ENCODE measurements at places on chromosomes 2 and 18.

- peak; percentile 90 for DNase-seq
Measured at GRCh38 chr2:230643576-230644291, 68.9 kb upstream of the CAB39 start.

- DNase-seq, result no peak
Measured at GRCh38 chr18:48843162-48843561, 107.6 kb downstream of the SMAD7 start.

DNA sequence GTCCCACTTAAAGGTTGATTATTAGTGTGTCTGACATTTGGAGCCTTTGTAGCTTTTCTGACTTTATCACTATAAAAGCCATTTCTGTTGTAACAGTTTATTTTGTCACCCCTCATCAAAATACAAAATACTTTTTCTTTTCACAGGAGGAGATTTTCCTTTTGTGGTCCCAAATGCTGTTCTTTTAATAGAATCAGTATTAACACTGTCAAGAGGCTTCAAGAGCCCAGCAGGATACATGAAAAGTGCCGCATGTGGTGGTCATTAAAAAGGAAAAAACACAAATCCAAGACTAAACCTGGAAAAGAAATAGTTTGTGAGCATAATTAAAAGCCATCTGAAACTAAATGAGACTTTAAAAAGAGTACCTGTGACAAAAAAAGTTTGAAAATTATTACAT lies 515.7 kb downstream of the DCDC2C start:
- no peak for DNase-seq

DNA sequence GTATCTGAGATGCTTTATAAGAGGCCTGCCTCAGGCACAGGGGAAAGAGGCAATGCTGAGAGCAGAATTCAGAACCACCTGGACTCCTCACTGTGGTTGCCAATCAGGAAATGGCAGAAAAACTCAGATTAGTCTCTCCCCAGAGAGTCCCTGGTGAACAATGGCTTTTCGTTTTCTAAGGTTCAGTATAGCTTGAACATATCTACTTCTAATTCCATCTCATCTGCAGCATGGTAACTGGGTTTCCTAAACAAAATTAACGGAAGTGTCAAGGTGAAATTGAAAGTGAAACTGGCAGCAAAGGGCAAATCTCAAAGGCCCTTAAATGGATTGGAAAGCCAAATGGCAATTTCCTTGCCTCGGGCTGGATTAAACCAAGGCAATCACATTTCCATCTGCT lies 480.2 kb upstream of the ACVR2A start:
- no peak for DNase-seq

GRCh38 chr18:29491907-29492306 lies 1315.0 kb upstream of the CDH2 start:
- DNase-seq, result no peak

- DNase-seq, result peak; percentile 91
Measured at GRCh38 chr2:111671426-111672150, 212.4 kb downstream of the ANAPC1 start.

GRCh38 chr2:195151711-195152110 lies 505.3 kb upstream of the SLC39A10 start:
- DNase-seq, result no peak

GRCh38 chr2:58398406-58398805 lies 157.3 kb upstream of the FANCL start:
- DNase-seq, result no peak

DNA sequence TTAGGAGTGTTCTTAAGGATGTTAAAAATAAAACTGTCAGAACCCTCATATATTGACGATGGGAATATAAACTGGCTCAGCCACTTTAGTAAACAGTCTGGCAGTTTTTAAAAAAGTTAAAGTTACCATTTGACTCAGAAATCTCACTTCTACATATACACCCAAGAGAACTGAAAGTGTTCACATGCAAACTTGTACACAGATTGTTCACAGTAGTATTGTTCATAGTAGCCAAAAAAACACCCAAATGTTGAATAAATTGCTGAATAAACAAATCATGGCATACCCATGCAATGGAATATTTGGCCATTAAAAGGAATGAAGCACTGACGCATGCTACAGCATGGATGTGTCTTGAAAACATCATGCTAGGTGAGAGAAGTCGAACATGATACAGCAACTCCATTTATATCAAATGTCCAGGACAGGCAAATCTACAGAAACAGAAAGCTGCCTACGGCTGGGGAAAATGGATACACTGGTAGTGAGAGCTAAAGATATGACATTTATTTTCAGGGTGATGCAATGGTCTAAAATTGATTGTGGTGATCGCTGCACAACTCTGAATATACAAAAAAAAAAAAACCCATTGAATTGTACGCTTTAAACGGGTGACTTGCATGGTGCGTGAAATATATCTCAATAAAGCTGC lies 10.1 kb downstream of the RPL31 start:
- DNase-seq, result no peak

GRCh38 chr18:44393406-44393805 lies 287.3 kb upstream of the SETBP1 start:
- no peak for DNase-seq

DNA sequence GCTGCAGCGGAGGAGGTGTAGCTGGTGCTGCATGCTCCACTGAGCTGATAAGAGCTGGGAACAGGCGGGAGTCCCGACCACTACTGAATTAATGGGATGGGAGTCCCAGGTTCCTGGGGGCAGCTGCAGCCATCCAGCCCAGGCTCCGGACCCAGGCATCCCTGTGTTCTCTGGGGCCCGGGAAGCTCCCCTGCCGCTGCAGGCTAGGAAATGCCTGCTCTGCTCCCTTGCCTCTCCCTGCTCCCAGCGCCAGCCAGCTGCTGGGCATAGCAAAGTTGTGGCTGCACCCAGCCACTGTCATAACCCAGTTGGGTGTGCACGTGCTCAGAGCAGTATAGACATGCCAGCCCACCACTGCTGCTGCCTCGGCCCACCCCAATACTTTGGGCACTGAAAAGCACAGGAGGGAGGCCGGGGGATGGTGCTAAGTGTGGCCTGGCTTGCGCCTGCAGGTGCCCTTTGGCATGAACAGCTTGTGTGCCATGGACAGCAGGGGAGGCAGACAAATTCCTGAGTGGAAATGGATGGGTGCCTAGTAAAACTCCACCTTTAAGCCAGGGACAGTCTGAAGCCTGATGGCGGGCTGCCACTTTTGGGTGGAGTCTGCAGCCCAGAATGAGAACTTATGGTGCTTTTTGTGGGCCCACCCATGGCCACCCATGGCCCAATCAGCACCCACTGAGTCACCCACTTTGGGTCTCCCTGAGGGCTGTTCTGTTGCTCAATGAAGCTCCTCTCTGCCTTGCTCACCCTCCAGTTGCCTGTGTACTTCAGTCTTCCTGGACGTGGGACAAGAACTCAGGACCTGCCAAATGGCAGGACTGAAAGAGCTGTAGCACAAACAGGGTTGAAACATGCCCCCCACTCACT lies 219.3 kb upstream of the TMEFF2 start:
- DNase-seq, result no peak

DNA sequence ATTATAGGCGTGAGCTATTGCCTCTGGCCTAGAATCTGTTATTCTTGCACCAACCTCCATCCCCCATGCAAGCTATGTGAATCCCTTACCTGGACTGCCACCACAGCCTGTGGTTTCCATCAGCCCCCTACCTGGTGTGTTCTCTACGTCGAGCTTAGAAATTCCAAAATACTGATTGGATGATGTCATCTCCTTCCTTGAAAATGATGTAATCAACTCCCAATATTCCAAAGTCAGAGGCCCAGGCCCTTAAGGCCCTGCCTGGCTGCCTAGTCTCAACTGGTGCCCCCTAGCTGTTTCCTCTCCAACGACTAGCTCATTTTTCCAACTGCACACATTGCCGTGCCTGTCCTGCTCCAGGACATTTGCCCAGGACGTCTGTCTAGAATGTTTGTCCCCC lies 41.3 kb upstream of the GBX2 start:
- DNase-seq, result no peak

DNA sequence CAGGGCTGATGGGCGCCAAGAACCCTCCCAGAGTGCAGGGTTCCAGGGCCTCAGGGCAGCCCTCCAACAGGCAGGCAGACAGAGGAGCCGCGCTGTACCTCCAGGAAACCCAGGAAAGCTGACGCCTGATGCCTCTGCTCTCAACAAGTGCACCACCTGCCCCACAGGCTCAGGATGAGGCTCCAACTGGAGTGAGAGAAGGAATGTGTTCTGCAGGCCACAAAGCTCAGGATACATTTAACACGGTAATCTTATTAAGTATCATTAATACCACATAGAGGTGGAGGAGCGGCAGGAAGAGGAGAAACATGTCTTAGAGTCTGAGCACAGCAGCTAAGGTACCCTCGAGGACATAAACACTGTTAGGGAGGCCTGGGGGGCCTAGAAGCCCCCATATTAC lies 155.9 kb upstream of the CAPN13 start:
- no peak for DNase-seq

- DNase-seq, result no peak
Measured at GRCh38 chr2:216413882-216414281, 1.6 kb downstream of the SMARCAL1 start.

- DNase-seq, result no peak
Measured at GRCh38 chr2:76851000-76851399, 671.2 kb downstream of the LRRTM4 start.

DNA sequence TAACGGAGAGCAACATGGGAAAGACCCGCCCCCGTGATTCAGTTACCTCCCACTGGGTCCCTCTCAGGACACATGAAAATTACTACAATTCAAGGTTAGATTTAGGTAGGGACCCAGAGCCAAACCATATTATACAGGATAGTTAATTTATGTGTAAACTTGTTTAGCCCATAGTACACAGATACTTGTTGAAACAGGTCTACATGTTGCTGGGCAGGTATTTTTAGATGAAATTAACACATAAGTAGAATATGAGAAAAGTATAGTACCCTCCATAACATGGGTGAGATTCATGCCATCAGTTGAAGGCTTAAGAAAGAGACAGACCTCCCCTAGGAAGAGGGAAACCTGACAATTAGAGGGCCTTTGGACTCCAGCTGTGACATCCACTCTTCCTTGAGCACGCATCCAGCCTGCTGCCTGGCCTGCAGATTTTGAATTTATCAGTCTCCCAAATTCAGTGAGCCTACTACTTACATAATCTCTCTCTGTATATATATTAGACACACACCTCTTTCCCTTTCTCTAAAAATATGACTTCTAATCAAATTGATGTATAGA lies 463.5 kb upstream of the NETO1 start:
- no peak for DNase-seq

GRCh38 chr2:188727846-188728245 lies 246.3 kb upstream of the COL3A1 start:
- DNase-seq, result no peak

GRCh38 chr2:172943539-172943938 lies 132.1 kb upstream of the MAP3K20 start:
- DNase-seq, result no peak

DNA sequence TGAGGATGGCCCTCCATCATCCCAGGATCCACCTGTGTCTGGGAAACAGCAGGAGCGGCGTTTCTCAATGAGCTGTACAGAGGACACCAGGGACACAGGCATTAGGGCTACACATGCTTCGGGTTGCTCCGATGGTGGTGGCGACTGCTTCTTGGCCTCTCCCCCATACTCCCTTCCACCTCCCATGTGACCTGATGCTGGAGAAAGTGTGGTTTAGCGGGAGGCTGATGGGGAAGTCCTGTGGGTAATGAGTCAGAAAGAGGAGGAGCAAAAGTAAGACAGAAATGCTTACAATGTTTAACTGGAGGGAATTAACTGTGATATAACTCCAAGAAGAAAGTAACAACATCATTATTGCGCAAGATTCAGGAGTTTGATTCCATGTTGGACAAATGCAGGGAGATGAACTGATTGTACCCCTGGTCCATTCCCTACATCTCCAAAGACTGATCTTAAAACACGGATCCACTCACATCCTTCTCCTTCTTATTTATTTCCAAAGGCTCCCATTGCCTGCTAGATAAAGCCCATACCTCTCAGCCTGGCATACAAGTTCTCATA lies 186.6 kb downstream of the NRP2 start:
- peak; percentile 90 for DNase-seq

DNA sequence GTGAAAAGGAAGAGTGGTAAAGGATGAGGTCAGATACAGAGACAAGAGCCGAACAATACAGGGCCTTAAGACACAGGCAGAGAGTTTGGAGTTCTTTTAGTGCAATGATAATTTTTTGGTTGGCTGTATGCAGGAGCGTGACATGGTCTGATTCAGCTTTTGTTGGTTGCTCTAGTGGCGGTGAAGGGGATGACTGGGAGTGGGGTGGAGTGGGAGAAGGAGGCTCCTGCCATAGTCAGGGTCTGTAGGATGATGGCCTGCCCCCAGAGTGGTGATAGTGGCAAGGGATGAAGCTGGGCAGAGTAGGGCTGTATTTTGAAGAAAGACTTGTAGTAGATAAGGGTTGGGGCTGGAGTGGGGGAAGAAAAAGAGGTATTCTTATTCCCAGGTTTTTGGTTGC lies 306.6 kb upstream of the VWC2L start:
- DNase-seq, result no peak

- DNase-seq, result no peak
Measured at GRCh38 chr18:59870623-59871130, 29.1 kb upstream of the PMAIP1 start.

- DNase-seq, result no peak
Measured at GRCh38 chr2:50952596-50952995, 79.3 kb downstream of the NRXN1 start.

DNA sequence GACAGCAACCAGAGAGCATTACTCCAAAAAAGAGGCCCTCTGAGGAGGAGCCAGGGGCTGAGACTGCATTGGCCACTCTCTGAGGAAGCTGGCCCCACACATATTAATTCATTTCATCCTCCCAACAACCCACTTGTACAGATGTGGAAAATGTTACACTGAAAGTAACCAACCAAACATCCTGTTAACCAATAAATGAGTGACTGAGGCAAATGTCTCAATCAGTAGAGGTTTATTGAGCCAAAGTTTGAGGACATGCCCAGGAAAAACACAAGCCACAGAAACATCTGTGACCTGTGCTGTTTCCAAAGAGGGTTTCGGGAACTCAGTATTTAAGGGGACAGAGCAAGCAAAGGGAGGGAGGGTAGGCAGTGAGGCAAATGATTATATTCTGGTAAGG lies 53.0 kb downstream of the SKA1 start:
- no peak for DNase-seq

GRCh38 chr2:88575630-88576029 lies 51.6 kb downstream of the EIF2AK3 start:
- DNase-seq, result no peak

GRCh38 chr2:190726255-190726654 lies 77.4 kb downstream of the NAB1 start:
- no peak for DNase-seq

- peak; percentile 10 for DNase-seq
Measured at GRCh38 chr2:41495050-41495449, 552.8 kb upstream of the PKDCC start.

DNA sequence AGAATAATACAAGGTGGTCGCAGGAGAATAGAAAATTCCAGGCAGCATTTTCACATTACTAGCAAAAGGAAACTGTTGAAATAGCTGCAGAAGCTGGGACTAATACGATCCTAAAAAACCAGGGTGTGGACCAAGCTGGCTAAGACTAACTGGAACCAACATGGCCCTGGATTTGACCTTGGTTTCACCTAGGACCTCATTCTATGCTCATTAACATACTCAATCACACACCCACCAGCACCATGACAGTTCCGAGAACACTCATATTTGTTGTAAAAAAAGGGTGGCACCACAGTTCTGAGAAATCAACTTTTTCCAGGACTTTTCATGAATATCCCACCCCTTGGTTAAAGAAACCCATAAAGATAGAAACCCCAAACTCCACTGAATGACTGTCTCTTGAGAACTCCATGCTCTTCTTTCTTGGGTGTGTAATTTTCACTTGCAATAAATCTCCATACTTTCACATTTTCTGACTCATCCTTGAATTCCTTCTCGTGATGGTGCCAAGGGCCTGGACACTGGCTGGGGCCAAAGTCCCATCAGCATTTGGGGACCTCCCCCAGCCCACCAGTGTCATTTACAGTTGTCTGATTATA lies 164.3 kb upstream of the CHST9 start:
- DNase-seq, result no peak

- no peak for DNase-seq
Measured at GRCh38 chr18:47996091-47996541, 65.7 kb upstream of the SMAD2 start.

All from suppressor macrophage (primary cell).